ENCODE measurements at places on chromosomes 13 and 19.
A peak's percentile ranks its signal among the peaks of the same experiment; 100 is the strongest.

DNA sequence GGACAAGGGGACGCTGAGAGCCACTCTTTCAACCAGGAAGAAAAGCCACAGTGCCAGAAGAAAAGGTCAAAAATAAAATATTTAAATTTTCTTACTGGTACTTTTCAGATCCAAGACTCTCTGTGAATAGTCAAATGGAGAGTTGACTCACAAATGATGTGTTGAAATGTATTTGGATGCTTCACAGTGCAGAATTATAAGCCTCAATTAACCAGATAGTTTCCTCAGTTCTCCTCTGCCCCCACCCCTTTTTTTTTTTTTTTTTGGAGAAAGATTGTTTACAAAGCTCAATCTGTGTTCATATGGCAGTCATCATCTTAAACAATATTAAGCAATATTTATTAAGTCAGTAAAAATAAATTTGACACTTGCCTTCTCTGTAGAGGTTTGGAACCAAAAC lies 470.8 kb downstream of the FGF9 start:
- DNase-seq: no peak

DNA sequence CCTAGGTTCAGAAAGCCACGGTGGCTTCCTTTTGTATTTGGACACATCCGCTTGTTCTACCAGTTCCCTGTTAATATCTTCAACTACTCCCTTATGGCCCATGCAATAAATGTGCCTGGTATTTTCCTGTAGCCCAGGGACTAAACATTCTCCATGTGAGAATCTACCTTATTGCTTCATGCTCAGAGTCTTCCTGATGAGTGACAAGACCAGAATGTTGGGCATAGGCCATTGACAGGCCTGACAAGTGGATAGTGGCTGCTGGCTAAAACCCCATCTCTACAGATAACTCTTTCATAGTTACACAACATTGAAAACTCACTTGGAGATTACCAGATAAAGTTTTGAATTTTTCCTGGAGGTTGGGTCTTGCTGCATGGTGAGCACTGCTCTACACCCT lies 449.9 kb downstream of the HS6ST3 start:
- DNase-seq: no peak

DNA sequence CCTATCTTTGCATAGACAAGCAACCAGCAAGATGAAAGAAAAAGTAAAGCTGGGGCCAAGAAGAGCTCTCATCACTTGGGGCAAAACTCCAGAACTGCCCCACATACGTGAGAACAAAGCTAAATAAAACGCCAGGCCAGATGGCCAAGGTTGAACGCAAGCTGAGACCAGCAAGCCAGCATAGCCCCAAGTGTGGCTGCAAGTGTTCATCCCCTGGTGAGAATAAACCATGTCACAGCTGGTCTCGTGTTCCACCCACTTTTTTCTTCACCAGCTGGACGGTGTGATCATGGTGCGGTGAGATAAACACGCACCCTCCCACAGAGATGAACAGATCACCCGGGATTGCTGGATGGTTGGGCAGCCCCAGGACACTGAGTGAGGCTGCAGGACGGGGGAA lies 109.6 kb upstream of the CACNA1A start:
- no peak for DNase-seq

DNA sequence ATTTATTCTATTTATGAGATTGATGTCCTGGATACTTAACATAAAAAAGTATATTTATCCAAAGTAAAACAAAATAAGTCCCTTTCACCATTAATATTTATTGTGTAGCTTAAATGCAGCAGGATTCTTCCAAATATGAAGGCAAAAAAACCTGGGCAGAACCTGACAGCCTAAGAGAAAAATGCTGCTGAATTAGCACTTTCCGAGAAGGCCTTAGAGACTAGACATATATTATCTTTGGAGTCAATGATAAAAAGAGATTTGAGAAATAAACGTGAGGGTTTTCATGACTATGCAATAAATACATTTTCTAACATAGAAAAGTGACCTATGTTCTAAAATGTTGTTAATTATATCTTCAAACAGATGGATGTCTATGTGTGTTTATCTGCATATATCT lies 566.9 kb downstream of the PCDH9 start:
- no peak for DNase-seq

DNA sequence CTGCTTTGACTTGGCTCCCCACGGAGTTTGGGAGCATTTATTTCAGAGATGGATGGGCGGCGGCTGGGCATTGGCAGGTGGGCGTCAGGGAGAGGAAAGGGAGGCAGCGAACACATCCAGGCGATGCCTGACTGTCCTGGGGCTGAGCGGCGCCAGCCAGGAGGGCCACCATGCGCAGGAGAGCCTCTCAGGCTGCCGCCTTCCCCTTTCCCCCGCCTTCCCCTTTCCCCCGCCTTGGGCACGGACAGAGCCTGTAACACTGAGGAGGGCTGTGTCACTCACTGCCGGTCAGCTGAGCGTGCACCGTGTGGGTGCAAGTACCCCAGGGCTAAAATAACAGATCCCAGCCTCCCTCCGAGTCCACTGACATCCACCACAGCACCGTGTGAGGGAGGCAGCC lies 11.4 kb downstream of the MCF2L start:
- DNase-seq: no peak

DNA sequence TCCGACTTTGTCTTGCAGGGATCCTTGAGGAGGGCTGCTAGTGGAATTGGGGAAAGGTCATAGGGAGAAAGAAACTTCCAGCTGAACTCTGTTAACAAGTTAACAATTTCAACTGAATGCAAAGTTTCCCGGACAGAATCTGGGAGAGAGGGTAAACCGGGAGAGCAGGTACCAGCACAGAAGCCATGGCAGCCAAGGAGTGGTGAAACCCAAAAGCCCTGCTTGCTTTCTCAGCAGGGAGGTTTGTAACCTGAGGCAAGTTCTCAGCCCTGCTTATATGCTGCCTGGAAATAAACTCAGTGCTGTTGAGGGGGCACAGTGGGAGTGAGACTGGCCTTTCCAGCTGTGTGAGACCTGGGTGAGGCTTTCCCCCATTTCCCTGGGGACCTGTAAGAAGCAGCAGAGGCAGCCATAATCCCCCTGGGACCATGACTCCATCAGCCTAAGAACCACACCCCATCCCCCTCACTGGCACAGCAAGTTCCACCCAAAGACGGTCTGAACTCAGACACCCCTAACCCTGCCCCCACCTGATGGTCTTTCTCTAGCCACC lies 84.0 kb downstream of the SUCLA2 start:
- DNase-seq: no peak

DNA sequence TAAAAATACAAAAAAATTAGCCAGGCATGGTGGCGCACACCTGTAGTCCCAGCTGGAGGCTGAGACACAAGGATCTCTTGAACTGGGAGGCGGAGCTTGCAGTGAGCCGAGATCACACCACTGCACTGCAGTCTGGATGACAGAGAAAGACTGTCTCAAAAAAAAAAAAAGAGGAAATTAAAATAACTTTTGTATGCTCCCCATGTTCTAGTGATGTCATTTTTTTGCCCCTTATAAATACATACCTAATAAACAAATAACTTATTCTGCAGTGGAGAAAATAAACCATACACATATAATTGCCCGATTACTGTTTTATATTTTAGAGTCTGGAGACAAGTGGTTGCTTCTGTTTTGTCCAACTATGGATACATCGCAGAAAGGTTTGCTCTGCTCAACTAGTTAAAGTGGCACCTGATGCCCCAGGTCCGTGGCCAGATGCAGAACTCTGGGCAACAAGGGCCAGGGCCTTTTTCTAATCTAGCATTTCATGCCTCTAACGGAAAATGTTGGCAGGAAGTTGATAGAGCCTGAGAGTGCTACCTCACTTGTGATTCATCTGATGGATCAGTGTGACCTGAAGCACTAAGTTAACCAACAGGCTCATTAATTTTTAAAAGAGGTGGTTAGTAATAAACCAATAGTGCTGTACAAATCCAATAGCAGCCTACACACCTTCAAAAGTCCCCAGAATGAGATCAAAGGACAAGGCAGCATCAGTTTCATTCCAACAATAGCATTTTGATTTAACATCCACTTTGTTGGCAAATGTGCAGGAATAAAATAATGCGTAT lies 18.8 kb downstream of the UBE2L5 start:
- no peak for DNase-seq

GRCh38 chr19:56476651-56477428 lies at the start of gene ZNF667:
Gene ZNF667, minus strand, starts transcription at chr19:56477345. Its CDS starts 14,975 bp downstream, at chr19:56462370.
- DNase-seq: no peak

DNA sequence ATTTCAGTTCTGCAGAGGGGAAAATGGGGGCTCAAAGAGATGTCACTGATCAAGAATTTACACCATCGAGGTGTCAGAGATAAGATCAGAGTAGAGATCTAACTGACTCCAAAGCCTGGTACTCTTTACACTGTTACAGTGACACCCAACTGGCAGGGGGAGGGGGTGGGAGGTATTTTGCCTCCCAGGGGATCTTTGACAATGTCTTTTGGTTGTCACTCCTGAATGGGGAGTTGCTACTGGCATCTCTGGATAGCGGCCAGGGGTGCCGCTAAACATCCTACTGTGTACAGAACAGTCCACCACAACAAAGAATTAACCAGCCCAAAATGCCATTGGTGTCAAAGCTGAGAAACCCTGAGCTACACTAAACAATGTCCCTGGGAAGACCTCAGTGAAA lies 3.1 kb downstream of the FPR3 start:
- no peak for DNase-seq

- DNase-seq: no peak
Measured at GRCh38 chr13:23477101-23477500, 43.6 kb upstream of the SACS start.

GRCh38 chr13:51534041-51534817 lies 50.0 kb upstream of the WDFY2 start:
- peak; percentile 31 for DNase-seq

DNA sequence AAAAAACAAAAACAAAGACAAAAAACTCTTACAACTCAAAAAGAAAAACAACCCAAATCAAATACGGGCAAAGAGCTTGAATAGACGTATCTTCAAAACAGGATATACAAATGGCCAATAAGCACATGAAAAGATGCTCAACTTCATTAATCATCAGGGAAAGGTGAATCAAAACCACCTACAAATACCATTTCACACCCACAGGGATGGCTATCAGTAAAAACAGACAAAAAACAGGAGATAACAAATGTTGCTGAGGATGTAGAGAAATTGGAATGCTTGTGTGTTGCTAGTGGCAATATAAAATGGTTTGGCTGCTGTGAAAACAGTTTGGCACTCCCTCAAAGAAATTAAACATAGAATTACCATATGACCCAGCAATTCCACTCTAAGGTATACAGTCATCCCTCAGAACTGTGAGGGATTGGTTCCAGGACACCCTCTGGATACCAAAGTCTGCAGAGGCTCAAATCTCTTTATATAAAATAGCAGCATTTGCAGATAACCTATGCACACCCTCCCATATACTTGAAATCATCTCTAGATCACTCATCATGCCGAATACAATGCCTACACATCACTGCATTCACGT lies 29.7 kb downstream of the MLLT1 start:
- no peak for DNase-seq

DNA sequence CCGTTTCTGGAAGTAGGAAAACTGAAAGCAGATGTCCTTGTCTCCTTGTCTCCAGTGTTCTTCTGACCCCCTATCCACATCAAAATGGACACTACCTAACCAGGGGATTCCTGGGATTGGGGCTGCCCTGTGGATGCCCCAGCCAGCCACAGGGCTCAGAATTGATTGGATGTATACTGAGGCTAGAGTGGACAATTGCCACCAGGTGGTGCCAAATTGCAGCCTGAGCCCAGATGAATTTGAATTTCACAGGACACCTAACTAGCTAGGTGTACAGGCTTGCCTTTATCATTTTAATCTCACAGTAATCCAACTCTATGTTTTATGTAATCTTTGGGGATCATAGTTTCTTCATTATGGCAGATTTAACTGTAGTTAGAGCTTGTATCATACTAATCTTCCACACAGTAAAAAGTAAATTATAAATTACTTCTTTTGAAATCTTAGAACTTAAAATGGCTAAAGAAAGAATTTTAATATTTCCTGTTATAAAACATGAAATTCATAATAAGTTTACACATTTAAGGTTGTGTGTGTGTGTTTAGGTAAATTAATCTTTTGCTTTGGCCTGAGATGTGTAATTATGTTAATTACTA lies 58.0 kb downstream of the PIBF1 start:
- peak; percentile 72 for DNase-seq

- no peak for DNase-seq
Measured at GRCh38 chr13:30340331-30341250, 33.2 kb upstream of the KATNAL1 start.

DNA sequence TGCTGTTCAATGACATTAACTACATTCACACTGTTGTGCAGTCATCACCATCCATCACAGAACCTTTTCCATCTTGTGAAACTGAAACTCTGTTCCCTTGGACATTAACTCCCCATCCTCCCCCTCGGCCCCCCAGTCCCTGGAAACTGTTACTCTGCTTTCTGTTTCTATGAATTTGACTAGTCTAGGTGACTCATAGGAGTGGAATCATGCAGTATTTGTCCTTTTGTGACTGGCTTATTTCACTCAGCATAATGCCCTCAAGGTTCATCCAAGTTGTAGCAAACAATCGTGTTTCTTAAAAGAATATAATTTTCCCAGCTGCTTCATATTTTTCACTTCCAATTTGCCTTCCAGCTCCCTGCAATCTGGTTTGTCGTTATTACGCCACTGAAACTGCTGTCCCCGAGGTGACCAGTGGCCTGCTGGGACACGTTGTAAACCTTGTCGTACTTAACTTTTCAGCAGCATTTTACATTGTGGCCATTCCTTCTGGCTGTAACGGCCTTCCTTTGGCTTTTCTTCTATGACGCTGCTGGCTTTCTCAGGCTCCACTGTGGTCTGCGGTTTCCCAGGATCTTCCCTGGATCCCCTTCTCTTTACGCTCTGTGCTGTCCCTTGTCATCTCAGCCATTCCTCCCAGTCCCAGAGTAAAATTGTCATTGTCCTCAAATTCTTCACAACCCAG lies 74.0 kb downstream of the DHRS12 start:
- peak; percentile 78 for DNase-seq

GRCh38 chr19:31512181-31512970 lies 163.1 kb upstream of the TSHZ3 start:
- no peak for DNase-seq

GRCh38 chr19:33622809-33623511 lies 1.2 kb downstream of the CHST8 start:
- no peak for DNase-seq

GRCh38 chr13:76937281-76937820 lies 11.0 kb upstream of the ACOD1 start:
- no peak for DNase-seq

DNA sequence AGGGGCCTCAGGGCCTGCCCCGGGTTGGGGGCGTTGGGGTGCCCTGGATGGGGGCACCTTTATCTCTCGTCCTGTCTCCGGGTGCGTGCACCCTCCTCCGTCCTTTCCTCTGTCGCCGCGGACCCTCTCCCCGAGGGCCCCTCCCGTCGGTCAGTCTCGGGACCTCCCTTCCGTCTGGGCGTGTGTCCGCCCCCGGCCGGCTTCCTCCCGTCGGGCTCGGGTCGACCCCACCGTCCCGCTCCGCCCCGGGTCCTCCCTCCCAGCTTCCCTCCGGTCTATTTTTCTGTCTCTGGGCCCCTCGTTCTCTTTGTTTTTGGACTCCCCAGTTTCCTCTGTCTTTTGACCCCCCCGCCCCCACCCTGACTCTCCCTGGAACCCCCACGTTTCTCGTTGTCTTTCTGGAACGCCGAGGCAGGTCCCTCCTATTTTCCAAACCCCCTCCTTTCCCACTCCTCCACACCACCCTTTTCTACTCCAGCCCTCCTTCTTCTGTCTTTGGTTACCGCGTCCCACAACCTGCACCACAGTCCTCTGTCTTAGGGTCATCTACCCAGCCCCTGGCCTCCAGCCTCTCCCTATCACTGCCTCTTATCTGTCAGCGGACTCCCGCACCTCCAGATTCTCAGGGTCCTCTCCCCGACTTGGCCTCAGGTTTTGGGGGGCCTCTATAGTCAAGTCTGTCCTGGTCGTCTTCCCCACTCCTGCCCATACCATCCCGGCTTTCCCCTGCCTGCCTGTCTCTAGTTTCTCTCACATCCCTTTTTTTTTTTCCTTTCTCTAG lies 757 bp downstream of the EGLN2 start:
- DNase-seq: peak; percentile 79

Data from stomach (tissue), 19 donors.